ENCODE measurements at places on chromosomes 1 and 21.
A peak's percentile ranks its signal among the peaks of the same experiment; 100 is the strongest.

GRCh38 chr21:29318354-29318753 lies 19.6 kb downstream of the BACH1 start:
- no peak for ATAC-seq

DNA sequence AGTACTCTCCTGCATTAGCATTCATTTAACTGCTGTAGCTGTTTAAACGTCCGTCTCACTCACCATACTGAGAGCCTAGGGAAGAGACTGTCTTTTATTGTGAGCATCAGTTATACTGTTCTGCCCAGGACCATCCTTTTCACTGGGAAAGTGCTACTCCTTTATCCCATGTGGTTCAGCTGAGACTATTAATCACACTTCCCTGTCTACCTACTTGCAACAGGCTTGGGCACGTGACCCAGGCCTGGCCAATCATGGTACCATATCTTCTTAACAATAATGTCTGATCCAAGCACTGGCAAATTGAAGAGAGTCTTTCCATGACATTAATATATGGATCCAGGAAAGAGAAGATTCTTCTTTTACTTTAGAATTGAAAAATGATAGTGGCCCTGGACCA lies 108.1 kb downstream of the TM2D1 start:
- ATAC-seq, result no peak

- ATAC-seq, result no peak
Observed at GRCh38 chr1:41681331-41682098, 197.0 kb upstream of the EDN2 start.

GRCh38 chr21:17085707-17086106 lies 427.1 kb upstream of the CXADR start:
- ATAC-seq, result no peak

DNA sequence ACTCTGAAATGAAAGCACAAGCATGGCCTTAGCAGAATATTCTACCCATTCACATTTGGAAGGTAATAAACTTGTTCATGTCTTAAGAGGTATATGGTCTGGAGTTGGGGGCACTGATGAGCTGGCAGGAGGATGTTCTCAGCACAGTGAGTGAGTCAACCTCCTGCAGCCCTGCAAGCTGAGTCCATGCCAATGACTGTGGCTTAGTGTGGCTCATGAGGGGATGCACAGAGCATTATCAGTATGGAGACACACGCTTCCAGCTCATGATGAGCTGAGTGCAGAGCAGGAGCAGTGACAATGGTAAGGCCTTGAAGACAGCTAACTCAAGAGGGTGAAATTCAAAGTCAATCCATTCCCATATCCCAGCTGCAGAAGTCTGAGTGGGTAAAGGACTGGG lies 102.3 kb downstream of the TNFSF18 start:
- ATAC-seq, result no peak

DNA sequence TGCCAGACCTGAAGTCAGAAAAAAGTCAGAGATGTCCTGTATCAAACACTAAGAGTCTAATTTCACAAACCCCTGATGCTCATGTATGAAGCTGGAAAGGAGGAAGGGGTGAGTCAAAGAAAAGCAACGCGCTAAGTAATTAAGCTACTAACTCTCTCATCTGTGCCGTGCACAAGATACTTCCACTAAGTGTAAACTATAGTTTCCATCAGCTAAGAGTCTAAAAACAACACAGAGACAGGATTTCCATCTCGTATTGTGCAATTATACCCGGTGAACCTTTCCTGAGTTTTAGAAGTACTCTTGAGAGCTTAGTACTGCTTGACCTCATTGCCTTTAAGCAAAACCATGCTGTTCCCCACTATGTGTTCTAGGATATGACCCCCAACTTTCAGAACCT lies 19.0 kb downstream of the DNALI1 start:
- no peak for ATAC-seq

- no peak for ATAC-seq
Observed at GRCh38 chr1:14190508-14190907, 408.0 kb upstream of the KAZN start.

DNA sequence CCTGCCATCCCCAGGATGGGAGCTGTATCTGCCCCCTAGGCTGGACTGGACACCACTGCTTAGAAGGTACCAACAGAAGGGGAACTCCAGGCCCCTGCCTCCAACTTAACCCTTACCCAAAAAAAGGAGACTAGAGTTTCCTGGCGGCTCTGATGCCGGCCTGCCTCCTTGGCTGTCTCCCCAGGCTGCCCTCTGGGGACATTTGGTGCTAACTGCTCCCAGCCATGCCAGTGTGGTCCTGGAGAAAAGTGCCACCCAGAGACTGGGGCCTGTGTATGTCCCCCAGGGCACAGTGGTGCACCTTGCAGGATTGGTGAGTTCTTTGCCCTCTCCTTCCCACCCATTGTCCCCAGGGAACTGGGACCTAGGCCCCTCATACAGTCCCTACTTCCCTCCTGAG lies 8.1 kb upstream of the LRRC71 start:
- no peak for ATAC-seq

DNA sequence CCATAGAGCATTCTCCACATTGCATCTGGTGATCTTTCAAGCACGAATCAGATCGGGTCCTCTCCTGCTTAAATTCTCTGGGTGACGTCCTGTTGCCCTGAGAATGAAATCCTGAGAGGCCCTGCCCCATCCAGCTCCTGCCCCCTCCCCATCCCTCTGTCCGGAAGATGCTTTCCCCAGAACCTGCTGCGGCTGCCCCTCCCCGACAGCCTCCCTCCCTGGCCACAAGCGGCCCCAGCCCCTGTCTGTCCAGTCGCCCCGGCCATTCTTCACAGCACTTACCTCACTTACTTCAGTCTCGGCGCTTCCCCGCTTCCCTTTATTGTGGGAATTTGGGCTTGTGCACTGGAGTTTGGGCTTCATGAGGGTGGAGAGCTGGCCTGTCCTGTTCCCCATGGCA lies 40.3 kb downstream of the TAS1R2 start:
- ATAC-seq, result no peak

DNA sequence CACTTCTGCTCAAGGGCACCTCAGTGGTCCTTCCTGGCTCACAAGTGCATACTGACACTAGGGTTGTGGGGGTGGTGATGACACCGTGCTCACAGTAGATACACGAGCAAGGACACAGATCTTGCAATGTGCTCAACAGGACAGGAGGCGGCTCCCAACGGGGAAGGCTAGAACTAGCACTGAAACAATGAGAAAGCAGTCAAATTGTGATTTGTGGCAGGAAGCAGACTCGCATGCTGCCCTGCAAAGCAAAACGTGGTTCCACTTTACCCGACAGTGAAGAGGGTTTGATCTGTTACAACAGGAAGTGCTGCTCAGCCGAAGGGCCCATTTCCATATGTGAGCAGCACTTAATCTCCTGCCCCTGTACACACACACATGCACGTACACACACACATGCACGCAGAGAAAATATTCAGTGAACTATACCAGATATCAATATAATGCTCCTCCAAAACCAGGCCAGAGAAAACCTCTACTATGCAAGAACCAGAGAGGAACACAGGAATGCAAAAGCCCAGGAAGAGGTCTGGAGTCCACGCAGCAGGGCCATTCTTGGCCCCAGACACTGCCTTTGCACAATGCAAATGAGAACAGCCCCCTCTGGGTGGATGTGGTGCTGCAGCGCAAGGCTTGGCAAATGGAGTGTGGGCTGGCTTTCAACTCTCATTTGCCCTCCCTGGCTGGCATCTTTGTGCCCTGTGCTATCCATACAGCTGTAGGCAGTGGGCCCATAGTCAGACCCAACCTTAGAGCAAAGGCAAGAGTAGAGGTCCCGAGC lies 47.1 kb downstream of the KANK4 start:
- ATAC-seq, result peak; percentile 74

GRCh38 chr21:23480591-23481270 lies 2126.6 kb downstream of the MRPL39 start:
- ATAC-seq, result no peak

DNA sequence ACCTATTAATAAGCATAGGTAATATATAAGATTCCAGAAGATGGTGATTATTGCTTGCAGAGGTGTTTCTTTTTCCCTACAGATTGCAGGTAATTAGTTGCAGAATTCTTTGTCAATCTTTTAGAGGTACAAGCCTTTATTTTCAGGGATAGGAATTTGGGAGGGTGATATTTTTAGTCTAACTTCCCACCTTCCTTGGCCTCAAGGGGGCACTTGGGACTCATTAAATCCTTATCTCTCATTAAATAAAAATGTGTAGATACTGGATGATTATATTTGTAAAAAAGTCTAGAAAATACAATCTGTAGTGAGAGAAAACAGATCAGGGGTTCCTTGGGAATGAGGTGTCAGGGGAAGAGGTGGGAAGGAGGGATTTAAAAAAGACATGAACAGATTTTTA lies 179.2 kb downstream of the PATJ start:
- ATAC-seq, result no peak

GRCh38 chr1:89980605-89981004 lies 14.3 kb upstream of the ZNF326 start:
- no peak for ATAC-seq

GRCh38 chr21:44583800-44584147 lies 3.4 kb upstream of the KRTAP10-5 start:
- no peak for ATAC-seq

- ATAC-seq, result no peak
Observed at GRCh38 chr1:64515427-64515826, 45.5 kb downstream of the CACHD1 start.

GRCh38 chr1:58528518-58528917 lies 18.0 kb downstream of the OMA1 start:
- ATAC-seq, result no peak

DNA sequence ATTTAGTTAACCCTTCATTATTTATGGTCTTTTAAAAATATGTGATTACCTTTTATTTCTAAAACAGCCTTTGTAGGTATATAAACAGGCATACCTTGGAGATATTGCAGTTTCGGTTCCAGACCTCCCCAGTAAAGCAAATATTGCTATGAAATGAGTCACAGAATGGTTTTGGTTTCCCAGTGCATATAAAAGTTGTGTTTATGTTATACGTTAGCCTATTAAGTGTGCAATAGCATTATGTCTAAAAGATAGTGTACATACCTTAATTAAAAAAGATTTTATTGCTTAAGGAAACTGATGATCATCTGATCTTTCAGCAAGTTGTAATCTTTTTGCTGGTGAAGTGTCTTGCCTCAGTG lies 44.1 kb downstream of the XCL2 start:
- ATAC-seq, result no peak

DNA sequence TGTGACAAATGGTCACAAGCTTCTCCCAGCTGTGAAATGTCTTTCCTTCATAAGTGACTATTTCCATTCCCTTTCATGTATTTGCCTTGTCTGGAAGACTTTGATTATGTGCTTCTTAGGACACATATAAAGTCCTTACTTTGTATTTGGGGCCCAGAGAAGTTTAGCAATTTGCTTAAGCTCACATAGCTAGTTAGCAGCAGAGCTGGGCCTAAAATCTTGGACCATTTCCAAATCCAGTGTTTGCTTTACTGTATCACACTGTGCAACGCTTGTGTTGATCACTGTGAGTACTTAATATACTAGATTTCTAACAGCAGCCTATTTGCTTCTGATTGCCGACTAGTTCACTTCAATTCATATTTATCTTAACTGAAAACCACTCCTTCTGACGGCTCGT lies 2.2 kb upstream of the KCNA3 start:
- ATAC-seq, result no peak

DNA sequence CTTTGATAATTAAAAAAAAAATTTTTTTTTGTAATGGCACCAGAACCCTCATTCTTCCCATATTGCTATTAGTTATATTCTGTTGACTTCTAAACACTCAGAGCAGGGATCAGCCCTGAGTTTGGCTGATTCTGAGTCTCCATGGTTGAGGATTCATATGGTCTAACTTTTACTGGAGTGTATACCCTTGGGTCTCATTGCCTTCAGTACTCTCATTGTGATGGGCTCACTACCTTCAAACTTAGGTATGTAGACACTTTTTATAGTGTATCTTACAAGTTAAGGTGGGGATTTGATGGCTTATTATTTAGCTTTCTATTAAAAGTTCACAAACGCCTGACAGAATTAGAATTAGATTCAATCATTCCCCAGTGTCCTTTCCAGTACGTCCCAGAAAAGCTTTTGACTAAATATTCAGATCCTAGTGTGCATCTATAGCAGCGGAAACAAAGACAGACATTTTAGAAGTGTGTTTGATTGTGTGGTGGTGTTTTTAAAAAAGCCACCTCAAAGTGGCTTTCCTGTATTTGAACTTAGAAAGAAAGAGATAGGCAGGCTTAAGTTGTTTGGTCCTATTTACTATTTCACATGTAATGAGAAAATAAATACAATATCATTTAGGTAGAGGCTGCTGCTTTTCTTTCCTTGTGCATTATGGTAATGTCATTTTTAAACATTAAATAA lies 1.4 kb downstream of the MACF1 start:
- no peak for ATAC-seq

GRCh38 chr1:215277532-215277931 lies 195.0 kb downstream of the KCNK2 start:
- ATAC-seq, result no peak

- ATAC-seq, result no peak
Observed at GRCh38 chr1:19197845-19198244, 12.2 kb downstream of the UBR4 start.

- ATAC-seq, result no peak
Observed at GRCh38 chr1:25051504-25051903, 121.4 kb upstream of the RUNX3 start.

GRCh38 chr1:8239306-8240023 lies 78.4 kb upstream of the SLC45A1 start:
- no peak for ATAC-seq

- no peak for ATAC-seq
Observed at GRCh38 chr1:32332290-32333079, 3.5 kb downstream of the MARCKSL1 start.

- ATAC-seq, result no peak
Observed at GRCh38 chr1:108725906-108726305, 13.2 kb downstream of the FNDC7 start.

- ATAC-seq, result peak; percentile 78
Observed at GRCh38 chr1:243312952-243313634, 57.3 kb downstream of the SDCCAG8 start.

GRCh38 chr1:54096877-54097240 lies 43.5 kb downstream of the TCEANC2 start:
- peak; percentile 24 for ATAC-seq

GRCh38 chr1:34362949-34363348 lies 186.2 kb downstream of the C1orf94 start:
- ATAC-seq, result no peak

- ATAC-seq, result no peak
Observed at GRCh38 chr1:167829868-167830267, 84.1 kb downstream of the ADCY10 start.

DNA sequence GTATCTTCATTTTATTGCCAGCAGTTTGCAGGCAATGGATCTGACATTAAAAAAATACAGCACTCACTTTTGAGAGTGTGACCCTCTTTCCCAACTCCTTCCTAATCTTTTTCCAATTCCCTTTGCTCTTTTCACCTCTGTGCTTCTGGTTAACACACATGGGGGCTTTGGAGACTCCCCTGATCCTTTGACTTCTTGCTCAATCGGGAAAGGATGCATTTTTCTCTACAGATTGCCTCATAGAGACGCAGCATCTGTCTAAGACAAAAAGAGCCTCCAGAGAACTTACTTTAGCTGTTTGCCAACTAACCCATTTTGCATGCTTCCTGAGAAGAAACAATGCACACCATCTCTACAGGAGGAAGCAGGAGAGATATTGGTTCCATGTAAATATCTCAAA lies 378.3 kb downstream of the PBX1 start:
- ATAC-seq, result no peak

- ATAC-seq, result no peak
Observed at GRCh38 chr1:227753999-227754711, 18.9 kb downstream of the SNAP47 start.

- no peak for ATAC-seq
Observed at GRCh38 chr1:35316264-35316663, 47.8 kb downstream of the ZMYM4 start.

GRCh38 chr1:171515741-171516140 lies 30.4 kb downstream of the PRRC2C start:
- ATAC-seq, result no peak

Data from stimulated activated memory B cell treated with anti-CD40 and anti-IgM and Interleukin-4, amounts not matched to agents 10 μg/mL and 1 μg/mL and 100 μg/mL, for 72 hours (primary cell).